ENCODE measurements at places on chromosomes 7 and 10.

DNA sequence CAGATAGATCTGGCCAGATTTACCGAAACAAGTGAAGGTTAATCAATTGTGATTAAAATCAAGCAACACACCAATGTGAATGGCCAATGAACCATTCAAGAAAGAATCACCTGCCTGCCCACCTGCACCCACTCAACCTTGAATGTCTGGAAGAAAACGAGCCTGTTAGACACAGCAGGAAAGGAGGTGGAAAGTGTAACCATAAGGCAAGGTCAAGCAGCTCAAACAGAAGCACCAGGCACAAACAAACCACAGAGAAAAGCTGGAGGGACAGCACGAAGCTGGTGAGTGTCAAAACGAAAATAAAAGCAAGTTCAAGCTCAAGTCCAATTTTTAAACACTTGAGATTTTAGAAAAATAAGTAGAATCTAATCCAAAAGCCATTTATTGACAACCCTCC lies 64.9 kb downstream of the STEAP1B start:
- no peak for DNase-seq

DNA sequence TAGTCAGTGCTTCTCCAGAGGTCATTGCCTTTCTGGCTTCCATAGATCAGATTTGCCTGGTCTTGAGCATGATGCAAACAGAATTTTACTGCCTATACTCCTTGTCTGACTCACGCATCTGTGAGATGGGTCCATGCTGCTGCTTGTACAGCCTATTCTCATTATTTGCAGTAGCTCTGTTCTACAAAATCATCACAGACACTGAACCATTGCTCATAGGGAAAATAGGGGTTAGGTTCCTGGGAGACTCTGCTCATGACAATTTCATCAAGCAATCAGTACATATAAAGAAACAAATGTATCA lies 7.4 kb upstream of the CREB3L2 start:
- DNase-seq = no peak

GRCh38 chr7:90404777-90405176 lies 1.5 kb downstream of the CLDN12 start:
- no peak for DNase-seq

DNA sequence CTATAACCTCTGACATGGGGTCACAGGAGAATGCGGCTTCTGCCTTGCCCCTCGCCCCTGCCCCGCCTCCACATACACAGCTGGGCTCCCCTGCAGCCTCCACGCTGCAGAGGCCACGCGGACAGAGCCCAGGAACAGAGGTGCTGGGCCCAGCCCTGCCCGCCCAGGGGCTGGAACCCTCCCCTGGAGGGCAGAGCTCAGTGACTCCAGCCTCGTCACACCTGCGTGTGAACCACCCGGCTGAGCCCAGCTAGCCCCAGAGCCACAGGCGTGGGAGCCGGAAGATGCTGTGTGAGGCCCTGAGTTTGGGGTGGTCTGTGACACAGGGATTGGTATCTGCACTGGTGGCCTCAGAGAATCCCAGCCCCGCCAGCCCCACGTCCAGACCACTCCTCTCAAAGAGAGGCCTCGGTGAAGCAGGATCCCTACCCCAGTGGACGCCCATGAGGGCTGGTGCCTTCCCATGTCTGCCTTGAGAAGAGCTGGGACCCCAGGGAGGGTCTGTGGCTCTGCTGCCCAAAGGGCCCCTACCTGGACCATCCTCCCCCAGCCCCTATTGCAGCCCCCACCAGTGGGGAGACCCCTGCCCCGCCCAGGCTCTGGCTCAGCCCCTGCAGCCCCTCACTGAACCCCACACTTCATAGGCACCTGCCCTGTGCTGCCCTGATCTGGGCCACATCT lies 8.1 kb upstream of the ADAP1 start:
- DNase-seq = no peak

DNA sequence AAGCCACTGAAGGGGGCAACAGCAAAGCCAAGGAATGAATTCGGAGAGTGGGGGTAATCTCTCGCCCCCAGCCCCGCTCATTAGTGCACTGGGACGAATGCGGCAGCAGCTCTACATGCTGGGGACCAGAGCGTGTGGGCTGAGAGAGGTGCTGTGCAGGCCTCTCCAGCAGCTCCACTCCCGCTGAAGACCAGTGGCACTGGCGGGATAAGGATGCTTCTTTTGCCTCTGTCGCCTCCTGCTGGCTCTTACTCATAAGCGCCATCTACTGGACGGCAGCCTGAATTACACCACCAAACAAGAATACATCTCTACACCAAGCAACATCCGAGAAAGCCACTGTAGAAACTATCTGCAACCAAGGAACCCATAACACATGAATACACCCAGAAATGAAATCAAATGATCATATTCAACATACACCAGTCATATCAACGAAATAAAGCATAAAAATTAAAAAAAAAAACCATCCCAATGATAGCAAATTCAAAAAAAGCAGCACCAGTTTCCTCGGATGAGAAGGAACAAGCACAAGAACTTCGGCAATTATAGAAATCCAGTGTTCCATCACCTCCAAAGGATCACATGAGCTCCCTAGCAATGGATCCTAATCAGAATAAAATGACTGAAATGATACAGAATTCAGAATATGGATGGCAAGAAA lies 79.0 kb upstream of the TMEM168 start:
- peak; percentile 62 for DNase-seq

DNA sequence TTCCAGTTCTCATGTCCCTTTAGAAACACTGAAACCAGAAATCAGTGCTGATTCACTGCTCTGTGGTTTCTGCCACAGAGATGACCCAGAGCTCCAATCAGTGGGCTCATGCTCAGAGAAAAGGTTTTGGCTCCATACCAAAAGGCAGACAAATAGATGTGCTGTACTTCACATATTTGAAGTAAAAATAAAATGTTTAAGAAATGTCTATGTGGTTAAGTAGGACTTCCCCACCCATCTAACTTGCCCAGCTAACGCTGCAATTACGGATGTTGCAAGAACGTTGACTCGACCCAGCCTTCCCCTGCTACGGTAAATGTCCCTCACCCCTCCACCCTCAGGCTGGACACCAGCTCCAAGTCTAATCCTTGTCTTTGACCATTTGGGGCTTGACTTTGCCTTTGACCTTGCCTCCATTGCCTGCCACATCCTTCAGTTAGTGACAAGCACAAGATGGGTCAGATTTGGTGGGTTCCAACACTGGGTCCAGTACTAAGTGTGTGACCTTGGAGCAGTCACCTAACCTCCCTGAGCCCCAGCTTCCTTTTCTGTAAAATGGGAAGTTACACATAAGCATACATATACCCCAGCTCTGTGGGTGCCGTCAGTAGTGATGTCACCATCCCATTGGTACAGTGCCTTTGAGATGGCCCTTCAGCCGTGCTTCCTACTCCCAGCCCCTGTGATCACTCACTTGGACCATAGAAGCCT lies 95.8 kb downstream of the CHST15 start:
- no peak for DNase-seq

GRCh38 chr10:97868134-97868685 lies 18.6 kb downstream of the GOLGA7B start:
- DNase-seq = no peak

DNA sequence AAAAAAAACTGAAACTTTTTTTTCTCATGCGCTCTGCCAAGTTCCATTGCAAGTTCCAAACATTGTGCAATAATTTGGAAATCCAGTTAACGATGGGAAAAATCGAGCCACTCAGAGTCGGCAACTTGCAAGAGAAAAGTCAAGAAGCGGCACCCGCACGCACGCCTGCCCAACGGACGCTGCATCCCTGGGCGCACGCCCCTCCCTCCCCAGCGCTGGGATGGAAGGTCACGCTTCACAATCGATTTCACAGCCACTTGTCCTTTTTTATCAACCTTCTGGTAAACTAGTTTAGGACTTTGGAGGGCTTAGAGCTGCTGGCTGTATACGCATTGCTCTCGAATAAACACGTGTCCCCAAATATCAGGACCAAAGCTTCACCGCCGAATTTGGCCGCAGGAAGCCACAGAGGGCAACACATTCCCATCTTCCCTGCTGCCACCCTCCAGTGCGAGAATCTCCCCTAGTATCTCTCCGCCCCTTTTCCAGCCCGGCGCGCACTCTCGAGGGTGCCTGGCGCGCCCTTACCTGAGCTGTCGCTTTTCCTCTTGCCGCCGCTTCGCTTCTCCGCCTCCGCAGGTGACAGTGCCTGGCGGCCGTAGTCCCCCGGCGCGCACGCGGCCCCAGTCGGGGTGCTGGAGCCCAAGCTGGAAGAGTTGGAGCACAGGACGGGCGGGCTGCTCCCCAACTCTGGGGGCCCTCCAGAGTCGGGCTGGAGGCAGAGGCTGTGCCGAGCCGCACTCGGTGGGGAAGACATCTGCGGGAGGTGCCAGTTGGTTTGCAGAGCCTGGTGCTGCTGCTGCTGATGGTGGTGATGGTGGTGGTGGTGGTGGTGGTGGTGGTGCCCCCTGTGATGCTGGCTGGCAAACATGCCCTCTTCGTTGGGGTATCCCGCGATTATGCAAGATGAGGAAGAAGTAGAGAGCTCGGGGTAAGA lies 857 bp downstream of the MEOX2 start:
- DNase-seq = no peak

DNA sequence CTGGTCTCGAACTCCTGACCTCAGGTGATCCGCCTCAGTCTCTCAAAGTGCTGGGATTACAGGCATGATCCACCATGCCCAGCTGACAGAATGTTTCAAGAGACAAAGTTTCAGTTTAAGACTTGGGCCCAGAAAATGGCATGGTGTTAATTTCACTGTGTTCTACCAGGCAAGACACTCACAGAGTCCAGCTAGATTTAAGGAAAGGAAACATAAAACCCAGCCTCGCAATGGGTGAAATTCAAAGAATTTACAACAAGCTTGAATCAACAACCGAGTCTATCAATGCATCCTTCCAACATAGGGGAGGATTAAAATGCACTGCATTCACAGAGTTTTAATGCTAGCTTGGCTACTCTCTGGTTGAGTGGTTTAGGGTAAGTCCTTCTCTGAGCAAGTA lies 764.0 kb downstream of the XPNPEP1 start:
- no peak for DNase-seq

DNA sequence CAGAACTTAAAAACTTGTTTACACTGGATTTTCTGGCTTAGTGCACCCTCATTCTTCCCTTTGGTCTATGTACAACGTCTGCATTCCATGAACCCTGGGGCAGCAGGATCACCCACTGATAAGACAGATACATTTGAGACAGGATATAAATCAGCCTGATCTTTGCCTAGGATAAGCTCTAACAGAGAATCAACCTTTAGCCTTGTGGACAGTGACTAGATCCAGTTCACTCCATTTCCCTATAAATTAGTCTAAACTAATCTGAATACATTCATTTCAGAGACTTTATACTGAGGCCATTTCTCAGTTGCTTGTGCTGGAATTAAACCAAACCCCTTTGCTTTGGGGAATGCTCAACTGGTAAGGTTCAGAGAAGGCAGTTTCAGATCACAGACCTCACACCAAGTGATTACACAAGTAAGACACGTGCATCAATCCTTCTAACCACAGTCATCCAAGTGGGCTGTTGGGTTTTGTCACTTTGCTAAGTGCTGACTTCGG lies 639.8 kb upstream of the FZD8 start:
- DNase-seq = no peak

- no peak for DNase-seq
Measured at GRCh38 chr10:44803862-44804261, 107.3 kb upstream of the TMEM72 start.

DNA sequence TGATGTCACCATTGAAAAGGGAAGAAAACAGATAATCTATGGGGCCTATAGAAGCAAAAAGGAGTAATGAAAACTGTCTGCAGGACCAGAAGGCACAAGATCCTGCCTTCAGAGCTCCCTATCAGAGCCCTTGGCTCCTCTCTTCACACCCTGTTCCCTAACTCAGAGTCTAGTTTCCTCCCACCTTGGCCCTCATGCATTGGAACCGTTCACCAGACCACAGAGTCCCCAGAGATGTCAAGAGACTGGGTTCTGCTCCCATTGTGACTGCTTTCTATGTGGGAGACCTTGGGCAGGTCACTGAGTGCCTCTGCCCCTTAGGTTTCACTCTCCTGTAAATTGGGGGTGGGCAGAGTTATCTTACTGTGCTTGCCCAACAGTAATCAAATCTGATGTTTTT lies 80.1 kb upstream of the RPA3 start:
- DNase-seq = no peak

DNA sequence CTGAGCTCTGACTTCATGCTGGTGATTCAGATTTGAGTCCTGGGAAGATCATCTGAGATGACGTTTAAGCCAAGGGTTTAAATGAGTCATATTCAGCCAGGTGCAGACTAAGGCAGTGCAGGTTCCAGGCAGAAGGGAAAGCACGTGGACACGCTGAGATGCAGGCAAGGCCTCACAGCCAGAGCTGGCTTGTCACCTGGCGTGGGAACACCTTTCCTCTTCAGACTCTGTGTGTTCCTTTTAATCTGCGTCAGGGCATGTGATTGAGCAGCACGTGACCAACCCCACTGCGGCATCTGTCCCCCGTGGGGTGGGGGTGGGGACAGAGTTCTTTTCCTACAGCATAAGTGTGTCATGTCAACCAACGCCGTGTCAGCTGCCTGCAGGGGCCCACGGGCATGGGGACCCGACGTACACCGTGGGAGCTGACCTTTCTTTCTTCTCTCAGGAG lies 10.7 kb upstream of the IDI2 start:
- no peak for DNase-seq

GRCh38 chr7:125934955-125935354 lies 1005.3 kb upstream of the POT1 start:
- DNase-seq = no peak

DNA sequence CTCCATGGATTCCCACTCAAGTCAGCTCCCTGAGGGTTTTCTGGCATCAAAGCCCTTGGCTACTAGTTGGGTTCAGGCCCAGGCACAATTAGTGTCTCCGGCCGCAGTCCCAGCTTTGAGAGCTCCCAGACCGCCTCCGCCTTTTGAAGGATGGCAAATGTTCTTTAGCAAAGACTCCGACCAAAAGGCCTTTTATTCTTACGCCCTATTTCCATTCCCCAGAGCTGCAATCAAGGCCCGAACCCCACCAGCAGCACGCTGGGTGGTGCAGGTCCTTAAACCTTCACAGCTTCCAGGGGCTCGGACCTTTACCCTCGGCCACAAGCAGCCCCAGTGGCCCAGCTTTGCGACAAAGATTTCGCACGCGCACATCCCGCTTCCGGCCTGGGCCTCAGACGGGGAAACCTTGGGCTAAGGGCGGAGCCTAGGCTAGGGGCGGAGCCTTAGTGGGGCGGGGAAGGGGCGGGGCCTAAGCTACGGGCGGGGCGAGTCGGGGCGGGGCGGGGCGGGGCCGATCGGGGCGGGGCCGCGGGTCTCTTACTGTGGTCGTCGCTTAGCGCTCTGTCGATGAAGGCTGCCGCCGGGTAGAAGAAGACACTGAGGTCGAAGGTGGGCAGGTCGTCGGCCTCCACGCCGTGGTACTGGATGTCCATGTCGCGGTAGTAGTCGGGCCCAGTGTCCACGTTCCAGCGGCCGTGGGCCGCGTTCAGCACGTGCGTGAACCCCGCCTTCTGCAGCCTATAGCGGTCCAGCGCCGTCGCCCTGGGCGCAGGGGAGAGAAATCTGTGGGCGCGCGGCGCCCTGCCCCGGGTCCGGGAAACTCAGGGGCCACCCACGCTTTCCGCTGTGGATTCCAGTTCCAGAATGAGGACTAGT lies 68.0 kb upstream of the SAMD8 start:
- DNase-seq = peak; percentile 64

- no peak for DNase-seq
Measured at GRCh38 chr10:119427263-119427864, 115.2 kb downstream of the RGS10 start.

GRCh38 chr7:92685136-92686042 lies 95.2 kb upstream of the FAM133B start:
- DNase-seq = peak; percentile 53

- no peak for DNase-seq
Measured at GRCh38 chr10:131260452-131261211, 50.9 kb downstream of the TCERG1L start.

All from stimulated activated CD4-positive, alpha-beta T cell treated with anti-CD3 and anti-CD28 coated beads, Interleukin-2, amount 100 ng/mL, for 24 hours (primary cell).